ENCODE measurements at places on chromosomes 7 and 10.

GRCh38 chr7:50562136-50562535, 3.1 kb downstream of the DDC start:
- DNase-seq, result no peak

- DNase-seq, result no peak
These were observed 179.8 kb downstream of the DYNC1I1 start for GRCh38 chr7:95951997-95952795.

DNA sequence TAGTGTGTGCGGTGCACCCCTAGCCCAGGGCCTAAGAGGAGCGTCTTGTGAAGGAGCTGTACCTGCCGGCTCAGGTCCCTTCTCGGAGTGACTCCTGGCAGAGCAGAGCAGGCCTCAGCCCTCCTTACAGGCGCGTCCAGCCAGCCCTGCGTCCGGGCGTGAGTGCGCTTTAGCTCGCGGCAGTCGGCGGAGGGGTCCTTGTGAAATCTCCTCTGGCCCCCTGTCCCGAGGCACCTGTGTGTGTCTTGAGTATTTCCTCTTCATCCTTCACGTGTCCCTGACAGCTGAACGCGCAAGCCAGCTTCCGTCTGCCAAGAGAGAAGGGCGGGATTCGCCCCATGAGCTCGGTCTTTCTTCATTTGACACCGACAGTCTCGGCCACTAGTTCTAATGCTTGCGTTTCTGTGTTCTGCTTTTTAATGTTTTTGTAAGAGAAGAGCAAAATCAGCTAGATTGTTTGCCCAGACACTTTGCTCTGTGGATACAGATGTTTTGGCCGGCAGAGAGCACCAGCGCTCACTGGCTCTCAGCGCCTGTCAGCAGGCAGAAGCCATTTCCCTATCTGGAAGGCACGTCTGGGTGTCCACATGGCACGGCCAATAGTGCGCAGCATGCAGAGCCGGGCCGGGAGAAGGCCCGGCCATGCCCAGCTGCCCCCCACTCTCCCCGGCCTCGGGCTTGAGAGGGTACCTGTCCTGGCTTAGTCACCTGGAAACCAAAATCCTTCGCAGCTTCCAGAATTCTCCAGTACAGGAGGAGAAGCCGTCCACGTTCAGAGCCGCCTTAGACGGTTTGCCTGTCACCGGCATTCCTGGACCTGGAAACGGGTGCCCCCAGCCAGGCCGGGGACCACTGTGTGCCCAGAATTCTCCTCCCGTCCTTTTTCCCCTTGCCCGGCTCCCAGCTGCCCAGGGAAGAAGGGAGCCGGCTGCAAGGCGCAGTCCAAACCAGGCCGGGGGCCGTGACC, 7.0 kb downstream of the GET4 start:
- no peak for DNase-seq

DNA sequence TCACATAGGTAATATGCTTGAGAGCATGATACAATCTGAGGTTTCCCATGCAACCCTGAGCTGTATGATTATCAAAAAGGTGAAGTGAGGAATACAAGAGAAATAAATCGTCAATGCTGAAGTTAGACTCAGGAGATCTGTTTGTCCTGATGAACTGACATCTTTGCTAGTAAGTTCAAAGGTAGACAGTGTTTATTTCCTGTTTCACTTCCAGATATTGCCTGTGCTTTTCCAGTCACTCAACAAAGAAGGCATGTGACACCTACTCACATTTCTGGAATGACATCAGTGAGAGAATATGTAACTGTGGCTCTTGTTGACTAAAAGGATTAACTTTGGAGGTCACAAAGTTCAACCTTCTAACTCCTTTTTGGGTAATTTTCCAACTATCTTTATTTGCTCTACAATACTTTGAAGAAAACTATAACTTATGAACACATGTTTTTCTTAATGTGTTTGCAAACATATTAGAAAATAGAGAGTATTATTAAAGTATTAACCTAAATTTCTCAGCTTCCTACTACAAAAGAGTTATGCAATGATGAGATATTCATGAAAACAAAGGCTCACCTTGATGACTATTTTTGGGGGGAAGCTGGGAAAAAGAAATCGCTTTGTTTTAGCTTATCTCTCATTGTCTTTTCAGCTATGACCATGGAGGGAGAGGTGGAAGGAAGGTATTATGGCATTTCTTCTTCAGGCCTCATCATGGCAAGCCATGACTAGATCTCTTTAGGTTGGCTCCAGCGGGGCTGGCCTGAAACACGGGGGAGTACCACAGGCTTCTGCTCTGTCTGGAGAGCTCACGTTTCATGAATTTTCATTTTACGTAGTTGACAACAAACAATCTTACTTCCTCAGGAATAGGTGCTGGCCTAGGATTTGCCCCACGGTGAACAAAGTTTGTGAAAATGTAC, 214.7 kb upstream of the SLC26A5 start:
- DNase-seq, result peak; percentile 69

- DNase-seq, result peak; percentile 71
These were observed 158.9 kb downstream of the KLF6 start for GRCh38 chr10:3625959-3626751.

GRCh38 chr7:146290746-146291145, 174.1 kb downstream of the CNTNAP2 start:
- no peak for DNase-seq

DNA sequence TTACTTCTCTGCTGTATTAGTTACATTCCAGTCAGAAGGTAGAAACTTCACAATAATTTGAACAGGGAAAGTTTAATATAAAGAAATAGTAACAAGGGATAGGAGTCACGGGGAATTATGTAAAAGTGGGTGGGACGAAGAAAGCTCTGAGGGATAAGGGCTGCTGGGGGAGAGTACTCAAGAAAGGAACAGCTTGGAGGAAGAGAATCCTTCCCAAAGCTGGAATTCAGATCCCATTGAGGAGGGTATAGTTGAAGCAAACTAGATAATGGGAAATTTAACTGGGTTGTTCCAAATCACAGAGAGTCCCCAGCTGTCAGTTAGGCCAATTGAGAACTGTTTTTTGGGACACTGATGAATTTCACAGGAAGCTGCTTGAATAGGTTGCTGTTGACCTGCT, 53.2 kb upstream of the MACC1 start:
- no peak for DNase-seq

GRCh38 chr10:116017405-116017804, 255.6 kb downstream of the GFRA1 start:
- no peak for DNase-seq

DNA sequence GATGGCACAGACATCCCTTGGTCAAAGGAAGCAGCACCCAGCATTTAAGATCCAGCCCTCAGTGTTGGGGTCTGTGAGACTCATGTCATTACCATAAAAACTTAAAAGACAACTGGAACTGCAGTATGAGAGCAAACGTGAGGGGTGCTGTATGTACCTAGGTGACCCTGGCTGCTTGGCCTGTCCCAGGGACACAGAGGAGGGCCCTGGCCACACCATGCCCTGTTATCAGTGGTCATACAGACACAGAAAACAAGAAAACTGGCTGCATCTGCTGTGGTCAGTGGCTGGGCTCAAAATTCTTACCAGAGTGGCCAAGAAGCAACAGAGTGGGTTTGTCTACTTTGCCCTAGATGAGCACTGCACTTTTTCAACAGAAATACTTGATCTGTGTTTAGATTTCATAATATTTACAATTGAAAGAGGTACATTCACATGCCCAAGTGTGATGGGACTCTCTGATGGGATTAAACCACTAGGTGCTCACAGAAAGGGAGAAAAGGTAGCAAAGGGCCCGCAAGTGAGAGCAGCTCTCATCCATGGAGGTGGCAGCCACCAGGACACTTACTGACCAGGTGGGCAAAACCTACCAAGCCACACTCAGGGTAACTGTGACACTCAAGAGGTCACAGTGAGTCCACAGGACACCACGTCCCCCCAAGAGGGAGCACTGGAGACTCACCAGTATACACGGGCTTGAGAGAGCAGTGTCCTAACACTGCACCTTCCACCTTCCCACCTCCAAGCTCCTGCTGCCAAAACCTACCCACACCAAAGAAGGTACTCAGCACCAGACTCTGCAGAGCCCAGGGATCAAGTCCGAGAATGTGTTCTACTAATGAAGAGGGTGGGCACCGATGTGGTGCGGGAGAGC, 68.1 kb upstream of the CAMK2B start:
- no peak for DNase-seq

DNA sequence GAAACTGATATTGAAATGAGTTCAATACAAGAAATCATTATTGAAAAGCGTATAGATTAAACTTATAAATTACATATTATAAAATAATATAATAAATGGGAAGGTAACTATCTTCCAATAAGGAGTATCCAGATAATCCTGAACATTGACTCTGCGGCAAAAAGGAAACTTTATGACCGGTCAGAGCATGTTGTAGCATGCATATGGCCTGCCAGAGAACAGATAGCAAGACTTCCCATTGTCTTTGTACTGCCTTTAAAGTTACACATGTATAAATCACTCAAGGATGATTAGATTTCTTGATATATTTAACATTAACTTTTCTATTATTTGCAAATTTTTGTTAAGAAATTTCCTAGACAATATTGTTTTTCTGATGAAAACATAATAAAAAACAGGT, 56.2 kb upstream of the ETV1 start:
- DNase-seq, result no peak

GRCh38 chr7:157807510-157807909, 470.7 kb downstream of the DNAJB6 start:
- DNase-seq, result peak; percentile 28

DNA sequence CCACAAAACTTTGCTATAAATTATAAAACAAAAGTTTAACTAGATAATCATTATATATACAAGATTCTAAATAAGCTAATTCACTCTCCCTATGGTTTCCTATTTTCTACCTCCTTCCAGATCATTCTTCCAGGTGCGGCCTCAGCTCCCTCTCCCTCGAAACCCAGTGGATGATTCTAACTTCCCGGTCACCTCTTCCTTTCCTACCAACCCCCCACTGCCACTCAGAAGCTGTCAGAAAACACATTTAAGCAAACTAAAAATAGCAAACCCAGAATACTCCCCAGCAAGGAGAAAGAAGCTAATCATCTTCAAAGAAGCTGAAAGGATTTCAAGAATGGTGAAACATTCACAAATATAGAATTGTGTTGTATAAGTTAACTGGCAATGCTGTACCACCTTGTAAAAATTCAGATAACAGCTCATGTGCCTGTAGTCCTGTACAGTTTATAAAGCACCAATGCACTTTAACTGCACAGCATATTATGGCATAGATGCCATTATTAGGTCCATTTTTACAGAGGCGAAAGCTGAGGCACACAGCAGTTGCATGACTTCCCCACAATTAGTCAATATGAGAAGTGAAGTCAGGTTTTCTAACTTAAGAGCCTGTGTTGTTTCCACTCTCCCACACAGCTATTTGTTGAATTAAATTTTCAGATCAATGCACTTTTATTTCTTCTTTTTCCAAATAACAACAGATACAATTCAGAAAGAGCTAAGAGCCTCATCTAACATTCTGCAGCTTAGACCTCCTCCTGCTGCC, 13.7 kb upstream of the DNTT start:
- DNase-seq, result no peak

DNA sequence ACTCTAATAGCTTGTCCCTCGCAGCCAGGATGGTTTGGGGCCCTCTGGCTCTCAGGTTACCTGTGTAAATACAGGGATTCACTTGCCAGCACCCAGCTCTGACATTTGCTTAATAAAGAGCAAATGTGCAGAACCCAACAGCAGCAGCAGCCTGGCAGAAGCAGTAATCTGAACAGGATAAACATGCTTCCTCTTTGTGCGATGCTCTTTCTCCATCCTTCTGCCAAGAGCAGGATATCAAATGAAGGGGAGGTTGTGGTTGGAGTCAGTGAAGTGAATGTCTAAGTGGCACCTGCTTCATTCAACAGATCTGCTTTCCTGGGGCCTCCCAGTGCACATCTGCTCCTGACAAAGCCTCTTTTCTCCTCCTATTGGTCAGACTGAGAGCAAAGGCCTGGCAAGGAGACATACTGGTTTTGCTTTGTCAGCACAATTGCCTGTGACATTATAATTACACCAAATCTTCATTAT, 130.3 kb downstream of the NRF1 start:
- DNase-seq, result no peak

DNA sequence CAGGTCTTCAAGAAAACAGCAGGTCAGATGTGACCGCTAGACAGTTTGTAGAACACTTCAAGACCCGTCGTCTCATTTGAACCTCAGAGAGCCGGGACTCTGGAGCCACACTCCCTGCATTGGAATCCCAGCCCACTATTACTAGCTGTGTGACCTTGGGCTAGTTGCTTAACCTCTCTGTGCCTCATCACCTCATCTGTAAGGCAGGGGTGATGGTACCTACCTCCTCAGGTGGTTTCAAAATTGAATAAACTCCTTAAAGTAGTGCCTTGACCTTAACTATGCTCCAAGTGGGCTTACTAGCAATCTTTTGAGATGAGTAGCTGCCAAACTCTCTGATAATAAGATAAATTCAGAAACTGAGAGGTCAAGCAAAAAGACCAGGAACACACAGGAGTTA, 43.8 kb downstream of the OGDH start:
- DNase-seq, result no peak
